ENCODE measurements at places on chromosomes 6 and 20.

GRCh38 chr6:166638573-166638964 is 11.5 kb upstream of the RPS6KA2 start:
- DNase-seq = no peak

DNA sequence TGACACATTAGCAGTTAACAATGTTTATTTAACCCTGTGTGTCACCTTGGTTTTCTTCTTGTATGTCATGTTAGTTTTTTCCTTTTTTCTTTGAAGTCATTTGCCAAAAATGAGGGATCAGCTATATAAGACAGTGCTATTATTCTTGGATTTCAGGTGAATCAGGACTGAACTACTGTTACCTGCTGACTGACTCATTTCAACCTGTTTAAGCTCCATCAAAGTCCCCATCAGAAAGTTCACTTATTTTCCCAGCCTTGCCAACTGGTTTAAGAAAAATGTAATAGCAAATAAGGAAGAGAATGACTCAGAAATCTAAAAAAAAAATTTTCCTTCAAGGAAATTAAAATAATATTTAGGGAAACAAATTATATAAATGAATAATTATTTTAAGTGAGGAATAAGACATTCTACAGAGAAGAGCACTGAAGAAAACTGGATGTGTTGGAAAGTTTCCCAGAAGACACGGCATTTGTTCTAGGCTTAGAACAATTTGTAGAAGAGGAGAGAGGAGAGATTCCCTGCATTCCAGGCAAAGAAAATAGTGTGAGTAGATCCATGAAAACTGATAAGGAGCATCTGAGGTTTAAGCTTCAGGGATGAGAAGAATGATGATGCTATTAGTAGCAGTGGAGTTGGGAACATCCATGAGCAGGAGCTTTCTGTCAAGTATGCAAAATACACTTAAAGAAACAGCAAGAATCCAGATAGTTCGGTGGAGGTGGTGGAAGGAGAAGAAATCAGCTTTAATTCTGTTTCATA is 84.9 kb upstream of the SIM1 start:
- DNase-seq = no peak

- no peak for DNase-seq
Measured at GRCh38 chr20:4585104-4585753, 136.5 kb upstream of the PRND start.

- no peak for DNase-seq
Measured at GRCh38 chr6:66210964-66211363, 503.9 kb upstream of the EYS start.

DNA sequence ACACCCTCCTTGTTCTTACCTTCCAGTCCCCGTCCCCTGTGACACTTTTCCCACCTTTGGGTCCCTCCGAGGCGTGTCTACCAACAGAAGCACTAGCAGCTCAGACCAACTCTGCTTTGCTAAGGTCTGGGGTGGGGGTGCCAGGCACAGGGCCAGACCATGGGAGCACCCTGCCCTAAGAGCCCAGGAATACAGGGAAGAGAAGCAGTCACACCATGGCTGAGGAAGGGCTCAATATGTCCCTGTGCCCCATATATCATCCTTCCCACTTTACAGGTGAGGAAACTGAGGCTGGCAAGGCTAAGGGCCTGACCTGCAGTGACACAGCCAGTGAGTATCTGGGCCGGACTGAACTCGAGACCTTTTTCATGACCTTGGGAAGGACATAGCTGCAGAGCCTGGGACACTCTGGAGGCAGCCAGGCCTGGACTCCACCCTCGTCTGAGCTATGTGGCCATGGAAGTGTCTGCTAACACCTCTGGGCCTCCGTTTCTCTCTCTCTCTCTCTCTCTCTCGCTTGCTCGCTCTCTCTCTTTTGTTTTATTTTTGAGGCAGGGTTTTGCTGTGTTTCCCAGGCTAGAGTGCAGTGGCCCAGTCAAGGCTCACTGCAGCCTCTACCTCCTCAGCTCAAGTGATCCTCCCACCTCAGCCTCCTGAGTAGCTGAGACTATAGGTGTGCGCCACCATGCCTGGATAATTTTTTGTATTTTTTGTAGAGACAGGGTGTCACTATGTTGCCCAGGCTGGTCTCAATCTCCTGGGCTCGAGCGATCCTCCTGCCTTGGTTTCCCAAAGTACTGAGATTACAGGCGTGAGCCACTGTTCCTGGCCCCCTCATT is 156.7 kb downstream of the GRM4 start:
- no peak for DNase-seq

GRCh38 chr6:3323148-3323547 is 64.4 kb downstream of the PSMG4 start:
- DNase-seq = no peak

DNA sequence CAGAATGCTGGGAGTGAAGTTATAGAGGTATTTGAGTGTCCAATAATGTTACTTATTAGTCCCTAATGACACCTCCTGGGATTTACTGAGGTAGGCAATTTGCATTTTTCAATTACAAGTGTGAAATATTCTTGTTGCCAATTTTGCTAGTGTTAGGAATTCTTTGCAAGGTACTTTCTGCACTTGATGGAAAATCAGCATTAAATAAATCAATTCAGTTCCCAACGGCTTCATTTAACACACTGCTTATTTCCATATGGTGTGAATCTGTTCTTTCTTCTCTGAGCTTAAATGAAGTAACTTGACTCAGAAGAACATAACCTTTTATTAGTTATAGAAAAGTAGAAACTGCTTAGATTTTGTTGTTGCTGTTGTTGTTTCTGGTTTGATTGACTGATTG is 21.2 kb downstream of the CCN2 start:
- no peak for DNase-seq
